Right lung (tissue), 10 donors: ENCODE measurements at places on chromosomes 11 and 22. TPM values are rescaled to one million over a fixed set of nuclear protein-coding genes. Genes with fewer than 3 reads are reported as not detected.

GRCh38 chr11:20597680-20598484 is 1.5 kb upstream of the SLC6A5 start:
- no peak for DNase-seq

- DNase-seq, result no peak
Measured at GRCh38 chr11:60931917-60932316, 7.7 kb downstream of the TMEM132A start.

GRCh38 chr22:45918459-45919370 is 58.2 kb downstream of the WNT7B start:
- no peak for DNase-seq

- no peak for DNase-seq
Measured at GRCh38 chr11:87971354-87971753, 203.9 kb downstream of the RAB38 start.

- DNase-seq, result no peak
Measured at GRCh38 chr22:26656891-26657851, at the start of gene MIAT. MIAT (plus strand) TSS chr22:26657588.

GRCh38 chr11:12198251-12199222 is 88.1 kb downstream of the MICAL2 start:
- no peak for DNase-seq

GRCh38 chr22:48688366-48688765 is 1139.3 kb downstream of the BRD1 start:
- no peak for DNase-seq

- DNase-seq, result no peak
Measured at GRCh38 chr11:47132490-47132889, 44.2 kb downstream of the ARFGAP2 start.

GRCh38 chr11:129750343-129751292 is 65.0 kb upstream of the TMEM45B start:
- DNase-seq, result peak; percentile 75

GRCh38 chr22:35452351-35452781 is 52.4 kb downstream of the MCM5 start:
- DNase-seq, result peak; percentile 48

GRCh38 chr11:118621071-118621783 is 13.8 kb downstream of the PHLDB1 start:
- peak; percentile 86 for DNase-seq

GRCh38 chr22:40605761-40606160 is 30.8 kb downstream of the MRTFA start:
- DNase-seq, result no peak

DNA sequence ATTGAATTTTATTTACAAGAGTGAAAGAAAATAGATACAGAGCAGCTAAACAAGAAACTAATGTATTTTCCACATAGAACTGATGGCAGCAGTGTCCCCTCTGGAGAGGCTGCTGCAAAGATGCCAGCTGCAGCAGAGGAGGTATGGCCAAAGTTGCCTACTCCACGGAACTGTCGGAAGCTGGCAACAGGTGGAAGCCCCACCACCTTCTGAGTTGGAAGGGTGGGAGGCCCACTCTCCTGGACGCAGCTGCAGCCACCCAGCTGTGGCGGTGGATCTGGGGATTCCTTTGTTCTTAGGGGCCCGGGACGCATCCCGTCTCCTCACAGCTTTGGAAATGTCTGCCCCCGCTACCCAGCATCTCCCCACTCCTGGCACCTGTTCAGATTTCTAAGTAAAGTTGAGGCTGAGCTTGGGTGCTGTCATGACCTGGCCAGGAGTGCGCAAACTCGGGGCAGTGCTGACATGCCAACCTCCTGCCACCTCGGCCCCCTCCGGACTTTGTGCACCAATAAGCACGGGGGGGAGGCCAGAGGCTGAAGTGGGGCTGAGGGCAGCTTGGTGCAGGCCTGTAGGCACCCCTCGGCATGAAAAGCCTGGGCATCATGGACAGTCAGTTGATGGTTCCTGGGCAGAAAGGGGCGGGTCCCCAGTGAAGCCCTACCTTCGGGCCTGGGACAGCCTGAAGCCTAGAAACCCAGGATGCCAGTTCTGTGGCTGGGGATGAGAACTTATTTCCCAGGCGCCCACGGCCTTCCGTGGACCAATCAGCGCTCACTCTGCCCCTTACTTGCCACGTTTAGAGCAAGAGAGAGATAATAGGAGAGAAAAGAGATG is 1071.4 kb downstream of the JRKL start:
- DNase-seq, result no peak

DNA sequence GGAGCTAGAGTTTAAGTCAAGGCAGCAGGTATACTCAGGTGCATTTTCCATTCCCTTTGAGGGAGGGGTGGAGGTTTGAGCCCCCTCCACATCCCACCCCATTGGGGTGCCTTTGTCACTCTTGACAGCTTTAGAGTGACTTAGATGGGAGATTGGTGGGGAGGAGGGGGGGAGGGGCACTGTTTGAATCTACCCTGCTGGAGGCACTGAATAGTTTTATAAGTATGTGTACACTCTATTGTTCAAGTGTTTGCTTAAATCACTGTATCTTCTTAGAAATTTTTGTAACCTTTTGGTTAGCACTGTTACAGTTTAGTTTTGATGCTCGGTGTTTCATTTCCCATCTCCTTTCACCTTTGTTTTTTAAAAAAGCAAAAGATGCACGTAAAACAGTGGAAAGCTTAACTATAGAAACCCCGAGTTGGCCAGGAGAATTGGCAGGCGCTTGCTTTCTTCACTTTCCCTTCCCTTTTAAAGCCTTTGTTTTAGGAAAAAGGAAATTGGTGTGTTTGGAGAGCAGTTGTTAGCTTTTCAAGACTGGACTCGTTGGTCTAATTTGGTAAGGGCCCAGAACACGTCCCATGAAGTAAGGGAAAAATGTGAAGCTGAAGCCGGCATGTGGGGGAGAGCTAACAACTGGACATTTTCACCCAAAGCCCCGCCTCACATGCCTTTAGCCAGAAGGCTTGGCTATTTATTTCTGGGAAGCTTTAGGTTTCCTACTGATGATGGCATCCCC is 42.8 kb downstream of the TNRC6B start:
- peak; percentile 24 for DNase-seq

OR52R1 gene
- not detected for polyA plus RNA-seq

PDE2A gene
- 10.5 TPM for polyA plus RNA-seq

FZD4 gene
- 21.5 TPM for polyA plus RNA-seq

PAMR1 gene
- 9.0 TPM for polyA plus RNA-seq

SAA2 gene
- polyA plus RNA-seq, result not detected

TUBGCP6 gene
- 44.8 TPM for polyA plus RNA-seq

DNAJB13 gene
- 0.82 TPM for polyA plus RNA-seq

ACCSL gene
- polyA plus RNA-seq, result 0.42 TPM

OR5B2 gene
- not detected for polyA plus RNA-seq
